HFF-Myc (cell line): ENCODE measurements at places on chromosomes 5 and 9.

DNA sequence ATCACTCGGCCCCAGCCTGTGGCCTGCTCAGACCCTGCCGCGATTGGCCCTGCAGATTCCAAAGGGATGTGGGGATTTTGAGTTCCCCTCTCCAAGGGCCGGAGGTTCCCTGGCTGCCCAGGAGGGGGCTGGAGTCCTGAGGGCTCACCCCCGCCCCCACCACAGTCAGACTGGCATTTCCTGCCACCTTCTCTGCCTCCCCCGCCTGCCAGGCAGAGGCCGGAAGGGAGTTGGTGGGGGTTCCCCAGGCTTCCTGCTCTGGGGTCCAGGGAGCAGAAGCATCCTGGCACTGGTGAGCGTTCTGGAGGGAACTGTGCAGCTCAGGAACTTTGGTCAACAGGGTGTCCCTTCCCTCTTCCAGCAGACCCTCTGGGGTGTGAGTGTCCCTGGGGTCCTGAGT is 70.6 kb downstream of the RXRA start:
- no peak for DNase-seq

DNA sequence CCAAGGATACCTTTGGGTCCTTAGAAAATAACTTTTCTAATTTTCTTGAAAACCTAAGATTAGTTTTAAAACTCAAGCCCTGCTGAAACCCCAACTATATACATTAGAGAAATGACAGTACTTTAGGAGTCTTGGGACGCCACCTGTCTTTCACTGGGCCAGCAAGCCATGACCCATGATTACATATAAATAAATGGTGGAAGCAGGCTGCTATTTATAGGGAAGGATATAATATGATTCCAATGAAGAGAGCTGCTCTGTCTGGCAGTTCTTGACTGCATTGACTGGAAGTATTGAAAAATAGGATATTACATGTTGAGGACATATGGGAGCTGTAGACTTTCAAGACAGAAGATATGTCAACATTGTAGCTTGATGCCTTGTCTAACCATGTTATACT is 7.3 kb downstream of the JMY start:
- DNase-seq, result no peak

GRCh38 chr5:149576021-149576420 is 5.3 kb upstream of the ARHGEF37 start:
- DNase-seq, result no peak

DNA sequence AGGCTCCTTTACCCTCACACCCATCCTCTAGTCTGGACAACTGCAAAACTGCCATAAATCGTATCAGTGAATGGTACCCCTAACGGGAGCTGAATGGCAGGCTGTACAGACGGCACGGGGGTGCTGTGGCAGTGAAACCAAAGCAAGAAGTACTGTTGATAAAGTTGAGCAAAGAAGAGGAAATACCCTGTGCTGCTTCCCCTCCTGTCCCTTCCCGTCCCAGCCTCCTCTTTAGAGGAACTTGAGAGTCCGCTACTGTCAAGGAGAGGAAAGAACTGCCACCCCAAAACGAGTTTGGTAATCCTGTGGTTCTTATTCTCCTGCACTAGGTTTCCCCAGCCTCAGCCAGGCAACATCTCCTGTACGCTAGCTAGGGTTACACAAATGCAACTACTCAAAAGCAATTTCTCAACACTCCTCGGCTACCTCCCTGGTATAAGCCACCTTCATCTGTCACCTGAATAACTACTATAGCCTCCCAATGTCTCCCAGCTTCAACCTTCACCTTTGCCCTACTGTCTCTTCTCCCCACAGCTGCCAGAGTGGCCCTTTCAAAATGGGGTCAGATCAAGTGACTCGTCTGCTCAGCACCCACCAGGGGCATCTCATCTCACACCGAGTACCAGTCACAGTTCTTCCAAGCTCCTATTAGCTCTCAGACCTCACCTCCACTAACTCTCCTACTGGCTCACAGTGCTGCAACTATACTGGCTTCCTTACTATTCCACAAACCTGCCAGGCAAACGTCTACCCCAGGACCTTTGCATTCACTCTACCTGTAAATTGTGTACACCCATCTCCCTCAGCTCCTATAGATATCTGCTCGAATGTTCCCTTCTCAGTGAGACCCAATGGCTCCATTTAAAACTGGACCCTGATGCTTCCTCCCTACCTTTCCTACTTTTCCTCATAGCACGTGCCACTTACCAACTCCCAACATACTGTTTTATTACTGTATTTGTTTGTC is 4.1 kb downstream of the GLRX start:
- no peak for DNase-seq

- peak; percentile 58 for DNase-seq
Measured at GRCh38 chr5:151896031-151896691, 28.5 kb downstream of the GLRA1 start.

DNA sequence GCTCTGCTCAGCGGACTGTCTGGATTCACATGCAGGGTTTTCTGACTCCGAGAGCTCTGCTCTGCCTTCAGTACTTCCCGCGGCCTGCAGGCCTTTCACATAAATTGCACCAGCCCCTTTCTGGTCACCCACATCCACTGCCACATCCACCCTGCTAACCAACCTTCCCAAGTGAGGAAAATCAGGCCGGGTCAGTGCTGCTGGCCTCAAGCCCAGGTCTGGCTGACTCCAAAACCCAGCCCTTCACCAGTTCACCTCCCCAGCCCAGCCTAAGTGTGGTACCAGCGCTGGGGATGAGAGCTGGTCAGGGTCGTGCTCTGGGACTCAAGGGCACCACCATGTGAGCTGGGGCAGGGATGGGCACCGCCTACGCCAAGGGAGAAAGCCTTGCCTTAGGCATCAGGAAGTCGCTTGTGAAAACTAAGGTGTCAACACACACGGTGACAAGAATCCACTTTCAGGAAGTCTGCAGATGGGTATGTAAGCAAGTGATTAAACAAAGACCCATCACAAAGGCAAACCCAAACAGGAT is 12.3 kb downstream of the LMAN2 start:
- DNase-seq, result no peak

DNA sequence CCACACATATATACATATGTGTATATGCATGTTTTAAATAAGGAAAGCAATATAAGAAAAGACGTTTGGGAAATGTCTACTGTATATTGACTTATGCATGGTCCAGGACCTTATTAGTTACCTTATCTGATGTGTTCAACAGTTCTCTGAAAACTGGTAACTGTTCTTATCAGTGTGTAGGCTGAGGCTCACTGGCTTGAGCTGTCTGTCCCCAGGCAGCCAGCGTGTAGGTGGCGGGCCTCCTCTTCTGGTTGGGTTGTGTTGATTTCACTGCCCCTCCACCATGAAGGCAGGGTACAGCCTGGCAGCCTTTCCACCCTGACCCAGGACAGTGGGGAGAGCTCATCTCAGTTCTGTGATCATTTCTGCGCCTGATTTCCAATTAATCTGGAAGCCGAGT is 38.7 kb upstream of the SEMA4D start:
- no peak for DNase-seq

GRCh38 chr5:6705959-6706358 is 7.3 kb upstream of the TENT4A start:
- no peak for DNase-seq

- DNase-seq, result no peak
Measured at GRCh38 chr9:83505282-83505681, 32.9 kb downstream of the FRMD3 start.

DNA sequence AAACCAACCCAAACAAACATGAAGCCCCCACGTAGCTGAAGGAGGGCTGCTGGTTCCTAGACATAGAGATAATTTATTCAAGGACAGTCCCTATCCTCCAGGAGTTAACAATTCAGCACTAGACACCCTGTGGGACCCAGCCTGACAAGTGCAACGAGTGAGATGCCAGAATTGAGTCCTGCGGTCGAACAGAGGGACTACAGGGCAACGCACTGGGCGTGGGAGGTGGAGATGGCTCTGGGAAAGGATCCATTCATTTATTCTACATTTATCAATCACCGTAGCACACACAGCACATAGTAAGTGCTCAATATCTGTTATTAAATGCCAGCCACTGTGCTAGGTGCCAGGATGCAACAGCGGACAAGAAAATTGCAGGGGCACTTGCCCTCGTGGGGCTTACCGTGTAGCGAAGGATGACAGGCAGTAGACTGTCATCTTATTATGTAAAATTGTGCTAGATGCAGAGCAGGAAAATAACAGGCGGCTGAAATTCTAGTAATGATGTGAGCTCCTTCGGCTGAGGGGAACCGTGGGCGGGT is 855 bp upstream of the ARHGAP26 start:
- DNase-seq, result no peak

DNA sequence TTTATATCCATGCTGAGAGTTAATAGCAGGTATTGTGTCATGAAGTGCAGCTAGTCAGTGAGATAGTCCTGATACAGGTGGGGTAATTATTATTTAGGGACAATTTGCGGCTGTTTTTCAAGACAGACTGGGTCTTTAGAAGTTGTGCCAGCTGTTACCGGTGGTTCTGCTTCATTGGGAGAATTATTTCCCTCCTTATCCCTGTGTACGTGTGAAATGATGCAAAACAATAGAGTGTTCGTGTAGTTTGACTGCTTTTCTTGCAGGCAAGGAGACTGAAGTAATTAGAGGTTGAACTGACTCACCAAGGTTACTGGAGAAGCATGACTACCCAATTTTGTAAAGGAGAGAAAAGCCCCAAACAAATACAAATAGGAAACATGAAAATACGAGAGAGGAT is 101.7 kb downstream of the ARRDC3 start:
- DNase-seq, result peak; percentile 52
